Gastrocnemius medialis (tissue), 4 donors: ENCODE measurements at places on chromosomes 11 and 22. TPM values are rescaled to one million over a fixed set of nuclear protein-coding genes. Genes with fewer than 3 reads are reported as not detected.

- DNase-seq: peak; percentile 51
These were observed 826 bp upstream of the PTPRJ start for GRCh38 chr11:47979378-47980087.

DNA sequence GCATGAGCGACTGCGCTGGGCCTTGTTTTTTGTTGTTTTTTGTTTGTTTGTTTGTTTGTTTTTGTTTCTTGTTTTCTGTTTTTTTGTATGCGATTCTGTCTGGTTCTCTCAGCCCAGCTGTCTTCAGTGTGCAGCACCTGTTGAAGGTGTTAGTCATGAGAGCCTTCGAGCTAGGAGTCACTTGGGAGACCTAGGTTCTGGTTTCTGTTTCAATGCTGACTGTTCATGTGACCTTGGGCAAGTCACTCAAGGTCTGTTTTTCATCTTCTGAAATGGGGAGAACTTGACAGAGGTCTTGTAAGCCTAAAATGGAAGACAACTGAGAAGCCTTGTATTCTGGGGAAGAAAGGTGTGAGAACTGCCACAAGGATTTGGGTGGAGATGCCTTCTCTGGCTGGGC lies 1.8 kb downstream of the DCPS start:
- no peak for DNase-seq

PNPLA5 gene
- not detected for total RNA-seq

SLC7A4 gene
- not detected for total RNA-seq

RAC2 gene
- total RNA-seq: not detected
